ENCODE measurements at places on chromosomes 12 and 14.

DNA sequence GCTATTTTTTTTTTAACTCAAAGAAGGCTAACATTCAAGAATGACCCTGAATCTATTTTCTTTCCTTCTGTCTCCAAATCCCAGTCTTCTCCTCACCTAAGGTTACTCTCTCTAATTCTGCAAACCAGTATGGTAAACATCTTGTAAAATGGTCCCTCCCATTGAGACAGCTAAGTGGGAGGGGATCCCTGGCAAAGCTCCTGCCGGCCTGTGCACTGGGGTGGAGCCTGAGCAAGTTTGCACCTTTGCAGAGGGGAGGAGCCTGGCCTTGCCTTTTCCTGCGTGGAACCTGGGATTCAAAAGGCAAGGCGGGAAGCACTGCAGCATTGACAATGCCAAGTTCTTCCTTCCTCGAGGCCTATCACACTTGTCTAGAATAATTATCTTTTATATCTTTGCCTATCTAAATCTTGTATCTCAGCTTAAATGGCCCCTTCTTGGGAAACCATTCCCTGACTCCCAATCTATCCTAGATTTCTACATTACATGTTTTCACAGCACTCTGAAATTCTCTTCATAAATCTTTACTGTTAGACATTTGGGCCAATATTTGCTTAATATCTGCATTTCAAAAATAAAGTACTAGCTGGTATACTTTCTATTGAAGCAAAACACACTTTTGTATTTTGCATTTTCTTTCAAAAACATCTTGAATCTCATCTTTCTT, 83.0 kb downstream of the EPS8 start:
- DNase-seq, result no peak

DNA sequence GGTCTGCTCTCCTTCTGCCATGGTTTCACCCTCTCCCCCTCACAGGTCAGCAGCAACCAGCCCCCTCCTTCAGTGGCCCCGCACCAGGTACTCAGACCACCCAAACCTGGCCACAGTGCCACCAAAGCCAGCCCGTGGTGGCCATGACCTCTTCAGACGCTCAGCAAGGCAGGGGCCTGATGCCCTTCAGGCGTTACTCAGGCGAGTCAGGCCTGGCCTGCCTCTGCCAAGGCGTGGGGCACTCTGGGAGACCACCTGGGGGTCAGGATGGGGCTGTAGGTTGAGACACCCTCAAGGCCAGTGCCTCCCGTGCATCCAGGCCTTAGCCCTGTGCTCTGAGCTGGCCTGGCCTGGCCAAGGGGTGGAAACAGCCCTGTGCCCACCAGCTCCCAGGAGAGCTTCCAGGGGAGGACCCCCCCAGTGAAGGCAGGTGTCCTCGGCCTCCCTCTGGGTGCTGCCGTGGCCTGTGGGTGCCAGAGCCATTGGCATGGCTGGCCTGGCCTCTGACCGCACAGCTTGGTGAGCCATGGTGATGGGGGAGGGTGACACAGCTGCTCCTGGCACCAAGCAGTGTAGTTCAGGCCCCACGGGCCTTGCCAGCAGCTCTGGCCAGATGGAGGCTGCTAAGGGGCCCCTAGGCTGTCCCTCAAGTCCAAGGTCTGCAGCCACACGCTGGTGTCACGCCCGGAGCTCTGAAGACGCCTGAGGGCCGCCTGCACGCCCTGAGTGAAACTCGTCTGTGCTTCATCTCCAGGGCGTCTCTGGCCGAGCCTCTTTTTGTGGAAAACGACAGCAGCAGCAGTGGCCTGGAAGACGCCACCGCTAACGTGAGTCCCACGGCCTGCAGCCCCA, 15.1 kb downstream of the XRCC3 start:
- DNase-seq, result no peak

DNA sequence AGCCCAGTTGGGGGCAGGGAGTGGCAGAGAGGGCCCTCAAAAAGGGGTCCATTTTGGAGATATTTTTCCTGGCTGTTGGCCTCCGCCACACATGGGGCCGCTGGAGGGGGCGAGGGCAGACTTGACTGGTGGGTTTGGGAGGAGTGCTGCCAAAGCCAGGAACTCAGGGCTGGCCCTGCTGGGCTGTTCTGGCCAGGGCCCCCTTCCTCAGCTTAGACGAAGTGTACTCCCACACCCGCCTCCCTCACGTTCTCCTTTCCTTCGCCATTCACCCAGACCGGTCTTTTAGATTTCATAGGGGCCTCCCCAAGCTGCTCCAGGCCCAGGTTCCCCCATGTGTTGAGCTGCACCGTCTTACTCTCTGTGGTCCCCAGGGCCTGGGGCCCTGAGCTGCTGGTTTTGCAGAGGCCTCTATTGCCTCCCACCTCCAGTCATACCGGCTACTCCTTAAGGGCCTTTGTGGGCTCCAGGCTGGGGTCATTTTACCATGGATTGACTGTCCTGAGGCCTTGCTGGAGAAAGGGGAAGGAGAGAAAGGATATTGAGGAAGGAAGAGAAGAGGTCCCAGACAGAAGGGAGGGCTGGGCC, 1.3 kb downstream of the KRT7 start:
- no peak for DNase-seq

DNA sequence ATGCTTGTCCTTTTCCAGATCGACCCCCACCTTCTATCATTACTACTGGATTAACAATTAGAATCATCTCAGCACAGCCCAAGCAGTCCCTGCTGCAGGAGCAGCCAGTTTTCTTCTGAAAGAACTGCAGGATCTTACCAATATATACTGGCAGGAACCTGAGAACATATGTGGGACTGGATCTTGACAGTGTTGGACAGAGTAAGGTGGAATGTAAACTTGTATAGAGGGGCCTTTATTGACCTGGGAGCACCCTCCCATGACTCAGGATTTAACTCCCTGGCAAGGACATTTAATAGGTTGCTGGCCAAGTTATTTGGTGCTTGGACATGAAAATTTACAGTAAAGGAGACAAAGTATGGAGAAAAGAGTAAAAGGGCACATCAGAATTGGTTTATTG, 66.2 kb upstream of the TMX1 start:
- no peak for DNase-seq

- DNase-seq, result no peak
Measured at GRCh38 chr12:601976-602699, 61.1 kb downstream of the NINJ2 start.

GRCh38 chr12:40980427-40980961, 207.6 kb upstream of the PDZRN4 start:
- DNase-seq, result no peak

GRCh38 chr12:94659346-94659930, 9.1 kb upstream of the TMCC3 start:
- DNase-seq, result no peak

DNA sequence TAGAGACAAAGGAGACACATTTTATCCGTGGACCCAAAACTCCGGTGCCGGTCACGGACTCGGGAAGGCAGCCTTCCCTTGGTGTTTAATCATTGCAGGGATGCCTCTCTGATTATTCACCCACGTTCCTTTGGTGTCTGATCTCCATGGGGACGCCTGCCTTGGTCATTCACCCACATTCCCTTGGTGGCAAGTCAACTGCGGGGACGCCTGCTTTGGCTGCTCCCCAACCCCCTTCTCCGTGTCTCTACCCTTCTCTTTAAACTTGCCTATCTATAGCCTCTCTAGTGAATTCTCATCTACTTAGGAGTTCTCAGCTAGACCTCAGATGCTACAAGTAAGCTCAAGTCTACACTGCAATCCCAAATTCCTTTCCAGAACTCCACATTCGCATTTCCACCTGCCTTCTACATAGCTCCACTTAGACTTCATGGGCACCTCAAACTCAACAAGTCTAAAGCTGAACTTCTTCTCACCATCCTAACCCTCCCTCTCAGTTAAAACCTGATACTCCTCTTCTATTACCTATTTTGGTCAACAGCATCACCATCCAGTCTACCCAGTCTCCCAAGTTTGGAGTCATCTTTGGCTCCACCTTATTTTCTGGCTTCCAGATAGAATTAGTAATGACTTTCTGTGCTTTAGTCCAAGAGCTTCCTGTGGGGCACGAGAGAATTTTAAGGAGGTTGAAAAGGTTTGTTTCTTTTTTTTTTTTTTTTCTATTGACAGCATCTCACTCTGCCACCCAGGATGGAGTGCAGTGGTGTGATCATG, 14.4 kb downstream of the SPTLC2 start:
- DNase-seq, result peak; percentile 58

GRCh38 chr12:95909871-95910270, 32.5 kb downstream of the CCDC38 start:
- DNase-seq, result no peak

DNA sequence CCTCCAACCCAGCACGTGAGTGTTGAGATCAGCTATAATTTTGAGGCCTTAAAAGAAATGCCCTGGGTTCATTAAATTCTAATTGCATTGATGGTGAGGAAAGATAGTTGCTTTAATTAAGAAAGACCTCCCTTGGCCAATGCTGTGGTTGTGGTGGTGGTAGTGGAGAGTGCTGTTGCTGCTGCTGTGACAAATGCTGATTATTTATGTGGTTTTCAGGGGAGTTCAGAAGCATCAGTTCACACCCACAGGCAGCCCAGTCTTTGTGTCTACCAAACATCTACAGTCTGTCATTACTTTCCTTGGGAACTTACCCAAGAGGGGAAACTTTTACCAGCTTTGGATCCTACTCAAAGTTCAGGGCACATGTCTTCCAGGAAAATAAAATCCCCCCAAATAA, 178.4 kb upstream of the PARP11 start:
- DNase-seq, result no peak

GRCh38 chr12:110688446-110689280, at the start of gene HVCN1:
Gene HVCN1, minus strand, starts transcription at chr12:110689115. Its CDS starts 5,870 bp downstream, at chr12:110683245.
- no peak for DNase-seq

GRCh38 chr14:72573725-72574417, 320.0 kb downstream of the DPF3 start:
- no peak for DNase-seq

DNA sequence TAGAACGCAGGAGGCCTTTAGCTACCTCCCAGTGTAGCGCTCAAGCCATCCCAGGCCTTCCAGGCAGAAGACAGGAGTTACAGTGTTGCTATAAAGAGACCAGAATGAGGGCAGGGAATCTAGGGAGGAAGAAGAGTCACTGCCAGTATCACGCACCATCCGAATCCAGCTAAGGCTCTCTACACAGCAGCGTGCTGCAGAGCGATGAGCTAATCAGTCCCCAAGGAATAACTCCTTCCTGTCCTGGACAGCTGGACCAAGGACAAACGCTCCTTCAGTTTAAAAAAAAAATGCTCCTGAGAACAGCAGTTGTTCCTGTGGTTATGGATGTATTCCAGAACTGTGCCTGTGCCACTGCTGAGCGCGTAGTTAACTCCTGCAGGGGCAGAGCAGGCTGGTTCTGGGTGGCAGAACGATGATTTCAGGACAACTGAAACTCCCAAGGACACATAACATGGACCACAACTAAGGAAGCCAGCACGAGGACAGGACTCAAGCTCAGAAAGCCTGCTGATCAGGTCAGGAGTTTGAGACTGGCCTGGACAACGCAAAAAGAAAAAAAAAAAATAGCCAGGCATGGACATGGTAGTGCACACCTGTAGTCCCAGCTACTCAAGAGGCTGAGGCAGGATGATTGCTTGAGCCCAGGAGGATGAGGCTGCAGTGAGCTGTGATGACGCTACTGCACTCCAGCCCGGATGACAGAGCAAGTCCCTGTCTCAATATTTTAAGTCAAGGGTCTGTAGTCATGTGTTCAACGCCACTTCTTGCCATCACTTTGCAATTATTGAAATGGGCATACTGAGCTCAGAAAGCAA, 2.6 kb downstream of the IFFO1 start:
- peak; percentile 35 for DNase-seq

GRCh38 chr14:73729556-73730265, 15.5 kb upstream of the PNMA1 start:
- no peak for DNase-seq

DNA sequence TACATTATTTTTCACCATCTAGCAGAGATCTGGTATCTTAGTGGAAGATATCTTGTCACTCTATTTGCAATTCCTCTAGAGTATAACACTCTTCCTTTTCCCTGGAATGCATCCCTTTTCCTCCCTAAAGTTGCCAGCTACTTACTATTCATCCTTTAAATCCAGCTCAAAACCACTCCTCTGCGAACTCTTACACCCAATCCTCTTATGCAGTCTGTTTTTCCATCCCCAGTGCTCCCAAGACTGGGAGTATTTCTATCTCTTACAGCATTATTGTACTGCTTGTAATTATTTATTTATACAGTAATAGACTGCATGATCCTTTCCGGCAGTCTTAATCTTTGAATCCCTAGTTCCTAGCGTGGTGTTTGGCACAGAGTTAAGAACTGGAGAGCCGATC, 2.9 kb upstream of the SRGAP1 start:
- no peak for DNase-seq

DNA sequence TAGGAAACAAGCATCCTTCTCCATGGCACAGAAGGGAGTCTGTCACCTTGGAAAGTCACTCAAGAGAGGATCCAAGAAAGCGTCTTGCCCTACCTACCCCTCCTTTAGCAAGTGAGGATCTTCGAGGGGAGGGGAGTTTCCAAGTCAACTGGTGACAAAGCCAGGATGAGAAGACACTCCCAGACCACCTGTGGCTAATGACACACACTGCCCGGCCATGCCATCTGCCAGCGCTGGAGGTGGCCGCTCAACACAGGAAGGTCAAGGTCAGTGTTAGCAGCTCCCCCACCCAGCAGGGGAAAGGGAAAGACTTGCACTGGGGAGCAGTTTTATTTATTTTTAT, 41.3 kb downstream of the ELK3 start:
- no peak for DNase-seq

DNA sequence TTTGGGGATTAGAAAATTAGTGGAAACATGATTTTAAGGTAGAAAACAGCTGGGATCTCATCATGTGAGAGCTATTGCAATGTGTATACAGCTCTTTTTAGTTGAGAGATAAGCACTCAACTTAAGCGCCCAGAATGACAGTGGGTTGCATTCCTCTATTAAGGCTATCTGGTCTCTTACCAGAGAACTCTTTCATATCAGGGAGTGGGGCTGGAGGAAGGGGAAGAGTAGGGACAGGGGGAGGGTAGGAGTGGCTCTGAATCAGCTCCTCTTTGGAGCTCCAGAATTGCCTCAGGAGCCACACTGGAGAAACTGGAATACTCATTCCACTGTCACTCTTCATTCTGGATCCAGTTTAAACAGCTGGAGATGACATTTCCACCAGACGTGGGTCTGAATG, 9.2 kb upstream of the PLEKHG3 start:
- DNase-seq, result no peak

DNA sequence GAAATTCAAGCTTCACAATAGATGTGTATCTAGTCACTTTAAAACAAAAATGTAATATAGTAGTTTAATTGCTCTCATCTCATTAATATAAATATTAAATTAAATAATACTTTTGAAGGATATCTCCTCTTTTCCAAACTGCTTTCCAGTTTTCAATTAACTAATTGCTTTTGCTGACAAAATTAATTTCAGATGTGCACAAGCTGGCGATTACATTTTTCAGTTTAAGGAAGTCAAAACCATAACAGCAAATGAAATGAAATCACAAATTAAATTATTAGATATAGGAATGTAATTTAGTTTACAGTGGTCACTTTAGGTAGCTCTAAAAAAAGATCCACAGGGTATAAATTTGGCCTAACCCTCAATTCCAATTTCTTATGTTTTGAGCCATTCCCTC, 362.1 kb downstream of the SLC6A15 start:
- no peak for DNase-seq
